ENCODE measurements at places on chromosomes 6 and 20.
A peak's percentile ranks its signal among the peaks of the same experiment; 100 is the strongest.

DNA sequence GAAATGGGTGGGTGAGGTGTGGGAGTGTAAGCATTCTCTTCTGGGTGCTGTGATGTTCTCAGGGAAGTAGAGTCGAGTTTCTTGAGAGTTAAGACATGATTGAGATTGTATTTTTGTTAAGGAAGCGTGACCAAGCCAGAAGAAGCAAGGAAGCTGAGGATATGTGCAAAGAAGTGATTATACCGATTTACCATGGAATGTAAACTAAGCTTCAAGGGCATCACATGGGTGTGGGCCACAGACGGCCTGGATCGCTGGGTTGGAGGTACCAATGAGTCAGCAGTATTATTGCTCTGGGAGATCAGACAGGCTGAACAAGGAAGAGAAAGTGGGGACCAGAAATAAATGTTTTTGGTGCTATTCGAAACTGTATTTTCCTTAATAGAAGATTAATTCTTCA, 184.1 kb upstream of the GMDS start:
- DNase-seq, result no peak

- DNase-seq, result no peak
These were observed 3.7 kb upstream of the FUCA2 start for GRCh38 chr6:143515061-143515760.

- no peak for DNase-seq
These were observed 337.6 kb downstream of the CDC5L start for GRCh38 chr6:44725070-44725469.

- no peak for DNase-seq
These were observed 105.8 kb upstream of the TRAF3IP2 start for GRCh38 chr6:111711476-111711875.

- DNase-seq, result no peak
These were observed 144.7 kb upstream of the UST start for GRCh38 chr6:148602136-148602535.

- no peak for DNase-seq
These were observed at the start of gene ANGPT4 for GRCh38 chr20:916125-916799. Gene ANGPT4 (minus strand): TSS chr20:916334. CDS start chr20:916214, 120 bp downstream.

- DNase-seq, result no peak
These were observed 74.6 kb downstream of the EPM2A start for GRCh38 chr6:145660676-145661075.

DNA sequence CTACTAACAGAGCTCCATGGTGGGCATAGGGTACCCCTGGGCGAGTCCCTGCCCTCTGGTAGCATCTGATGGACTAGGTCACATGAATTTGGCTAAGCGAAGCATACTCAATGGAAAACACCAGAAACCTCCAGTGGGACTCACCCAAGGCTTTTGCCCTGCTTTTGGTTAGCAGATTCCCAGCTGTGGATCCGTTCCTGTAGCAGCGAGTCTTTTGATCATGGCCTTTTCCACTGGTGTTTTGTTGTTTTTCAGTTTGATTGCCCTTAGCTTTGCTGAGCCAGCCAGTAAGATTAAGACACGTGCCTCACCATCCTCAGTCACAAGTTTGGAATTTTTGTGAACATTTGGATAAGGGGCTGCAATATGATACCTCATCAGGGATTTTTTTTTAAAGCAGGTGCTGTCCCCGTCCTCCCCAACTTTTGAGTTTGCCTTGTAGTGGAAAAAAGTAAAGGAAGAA, 8.0 kb downstream of the TNFAIP3 start:
- DNase-seq, result no peak

DNA sequence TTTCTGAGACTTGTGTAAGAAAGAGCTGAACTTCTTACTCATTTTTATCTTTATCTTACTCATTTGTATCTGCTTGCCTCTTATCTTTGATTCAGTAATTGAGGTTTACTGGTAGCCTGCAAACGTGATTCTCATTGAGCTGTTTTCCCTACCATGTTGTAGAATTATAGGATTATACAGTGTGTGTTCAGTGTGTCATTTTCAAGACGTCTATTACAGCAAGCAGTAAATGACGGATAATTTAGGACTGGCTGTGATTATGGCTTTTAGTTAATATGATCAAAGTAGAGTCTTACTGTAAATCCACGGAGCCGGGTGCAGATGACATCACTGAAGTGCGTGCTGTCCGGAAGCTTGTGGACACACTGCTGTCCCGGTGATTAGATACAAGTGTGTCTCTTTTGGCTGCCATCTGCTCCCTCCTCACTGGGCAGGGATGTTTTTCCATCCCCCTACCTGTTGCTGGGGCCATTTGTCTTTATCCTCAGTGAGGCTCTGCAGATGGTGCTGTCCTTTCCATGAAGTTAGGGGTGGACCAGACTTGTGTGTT, 6.0 kb downstream of the NELFCD start:
- peak; percentile 55 for DNase-seq

- no peak for DNase-seq
These were observed 44.2 kb upstream of the SUPT3H start for GRCh38 chr6:45421709-45422502.

- no peak for DNase-seq
These were observed at the start of gene LAMA4 for GRCh38 chr6:112253841-112254816. Gene LAMA4 (minus strand): TSS chr6:112254567. CDS start chr6:112254150, 417 bp downstream.

DNA sequence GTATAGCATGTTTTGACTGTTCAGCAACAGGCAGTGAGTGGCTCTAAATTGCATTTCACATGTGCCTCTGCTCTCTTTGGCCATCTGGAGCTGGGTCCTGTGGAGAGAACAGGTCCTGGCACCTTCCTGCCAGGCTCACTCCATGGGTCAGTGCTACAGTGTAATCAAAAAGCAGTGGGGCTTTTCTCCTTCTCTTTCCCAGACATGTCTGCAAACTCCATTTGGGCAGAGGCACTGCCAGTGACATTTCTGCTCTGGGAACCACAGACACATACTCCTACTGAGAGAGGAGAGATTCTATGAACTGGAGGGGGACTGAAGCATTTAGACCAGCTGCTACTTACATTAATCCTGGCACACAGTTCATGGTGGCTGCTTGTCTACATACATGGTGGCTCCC, 68.3 kb upstream of the TRAF3IP2 start:
- DNase-seq, result no peak

DNA sequence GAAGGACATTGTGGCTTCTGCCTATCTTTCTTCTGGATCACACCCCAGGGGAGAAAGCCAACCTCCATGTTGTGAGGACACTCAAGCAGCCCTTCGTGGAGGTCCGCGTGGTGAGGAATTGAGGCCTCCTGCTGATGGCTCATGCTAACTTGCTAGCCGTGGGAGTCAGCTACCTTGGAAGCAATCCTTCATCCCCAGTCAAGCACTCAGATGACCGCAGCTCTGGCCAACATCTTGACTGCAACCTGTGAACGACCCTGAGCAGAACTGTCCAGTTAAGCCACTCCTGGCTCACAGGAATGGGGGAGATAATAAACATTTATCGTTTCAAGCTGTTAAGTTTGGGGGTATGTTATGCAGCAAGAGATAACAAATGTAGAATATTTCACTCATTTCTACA, 10.9 kb upstream of the CNKSR3 start:
- DNase-seq, result no peak

DNA sequence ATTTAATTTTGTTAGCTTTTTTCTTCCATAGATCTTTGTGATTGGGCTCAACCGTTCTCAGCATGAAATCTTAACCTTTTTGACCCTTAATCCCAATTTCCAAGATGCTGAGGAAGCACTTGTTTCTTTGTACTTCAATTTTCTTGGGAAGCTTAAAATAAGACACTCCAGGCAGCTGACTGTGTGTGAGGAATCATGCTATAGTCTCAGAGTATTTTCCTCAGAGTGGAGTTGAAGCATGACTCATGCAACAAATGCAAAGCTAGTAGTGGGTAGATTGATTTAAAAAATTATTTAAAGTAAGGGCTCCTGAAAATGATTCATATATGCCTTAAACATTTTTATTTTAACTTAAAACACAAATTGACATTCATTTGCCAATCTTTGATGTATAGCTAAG, 168.7 kb downstream of the BTBD3 start:
- no peak for DNase-seq

DNA sequence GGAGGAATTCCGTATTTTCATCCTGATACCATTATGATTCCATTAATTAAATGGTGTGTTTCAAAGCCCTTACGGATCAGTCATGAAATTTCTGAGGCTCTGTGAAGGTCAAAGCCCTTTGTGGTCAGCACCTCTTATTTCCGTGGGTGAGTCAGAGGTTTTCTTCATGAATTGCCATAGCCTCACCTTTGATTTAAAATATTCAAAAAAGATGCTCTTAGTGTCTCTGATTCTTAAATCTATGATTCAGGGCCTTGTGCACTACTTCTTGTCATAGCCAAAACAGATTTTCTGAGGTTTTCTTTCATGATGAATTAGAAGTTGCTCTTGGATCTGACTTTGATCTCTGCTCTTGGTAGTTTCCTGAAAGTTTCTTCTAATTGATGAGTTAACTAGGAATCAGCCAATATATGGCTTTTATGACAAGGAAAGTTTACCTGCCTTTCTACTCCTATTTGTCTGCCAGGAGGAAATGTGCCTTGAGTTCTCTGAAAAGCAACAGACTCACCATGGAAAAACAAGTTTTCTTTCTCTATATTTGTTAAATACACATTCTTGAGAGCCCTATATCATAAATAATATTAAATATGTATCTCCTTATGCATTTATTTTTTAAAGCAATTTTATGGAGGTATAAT, 613.0 kb downstream of the UTRN start:
- no peak for DNase-seq

- no peak for DNase-seq
These were observed 29.0 kb downstream of the CD83 start for GRCh38 chr6:14146506-14147096.

DNA sequence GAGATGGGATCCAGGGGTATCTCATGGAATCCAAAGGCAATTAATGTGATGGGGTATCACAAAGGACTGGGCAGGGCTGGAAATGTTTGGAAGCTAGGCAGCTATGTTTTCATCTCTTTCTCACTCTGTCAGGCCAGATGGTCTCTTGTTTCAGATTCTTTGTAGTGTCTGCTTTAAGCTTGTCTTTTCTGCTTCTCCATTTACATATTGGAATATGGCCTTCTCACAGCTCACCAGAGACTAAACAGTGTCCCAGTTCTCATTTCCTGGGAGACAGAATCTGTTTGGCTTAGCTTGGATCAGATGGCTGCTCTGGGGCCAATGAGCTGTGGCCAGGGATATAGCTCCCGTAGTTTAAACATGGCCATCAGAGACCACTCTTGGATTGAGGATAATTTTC, 78.9 kb downstream of the SLC35F1 start:
- no peak for DNase-seq
